ENCODE measurements at places on chromosomes 2 and 18.

- DNase-seq: no peak
Observed at GRCh38 chr2:203781151-203781550, 74.7 kb downstream of the CD28 start.

DNA sequence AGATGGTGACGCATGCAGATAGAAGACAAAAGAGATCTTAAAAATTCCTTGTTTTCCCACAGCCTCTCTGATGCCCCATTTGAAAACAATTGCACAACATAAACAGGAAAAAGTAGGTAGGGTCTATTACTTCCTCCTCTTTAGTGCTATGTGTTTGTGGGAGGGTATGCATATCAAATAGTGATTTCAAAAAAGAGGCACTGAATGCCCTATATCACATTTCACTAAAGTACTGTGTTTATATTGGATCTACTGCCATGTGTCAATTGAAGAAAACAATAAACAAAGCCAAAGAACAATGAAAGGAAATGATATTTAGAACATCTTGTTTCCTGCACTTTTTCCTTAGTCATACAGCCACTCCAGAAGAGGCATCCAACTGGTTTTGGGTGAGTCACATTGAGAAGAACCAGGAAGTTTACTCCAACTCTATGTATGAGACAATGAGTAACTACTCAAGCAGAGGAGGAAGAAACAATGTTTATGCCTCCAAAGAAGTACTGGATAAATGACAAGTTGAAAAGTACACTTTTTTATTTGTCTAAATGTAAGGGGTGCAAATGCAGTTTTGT is 583.6 kb downstream of the FBXO15 start:
- DNase-seq: no peak

DNA sequence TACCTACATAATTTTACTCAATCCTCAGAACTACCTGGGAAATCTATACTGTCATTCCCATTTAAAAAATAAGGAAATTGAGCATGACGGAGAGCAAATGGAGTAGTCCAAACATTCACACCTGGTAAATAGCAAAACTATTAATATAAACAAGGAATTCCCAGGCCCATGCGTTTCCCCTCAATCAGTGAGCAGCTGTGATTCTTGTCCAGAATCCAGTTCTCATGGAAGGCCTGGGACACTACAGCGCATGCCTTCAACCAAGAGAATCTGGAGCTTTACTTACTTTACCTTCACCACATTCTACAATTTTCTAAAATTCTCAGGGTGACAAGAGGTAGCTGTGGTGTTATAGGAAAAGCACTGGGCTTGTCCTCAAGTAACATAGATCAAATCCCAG is 259.0 kb downstream of the LRATD1 start:
- no peak for DNase-seq

- DNase-seq: no peak
Observed at GRCh38 chr18:41809652-41810051, 145.4 kb upstream of the PIK3C3 start.

GRCh38 chr18:9348766-9349165 is 14.2 kb downstream of the TWSG1 start:
- no peak for DNase-seq

DNA sequence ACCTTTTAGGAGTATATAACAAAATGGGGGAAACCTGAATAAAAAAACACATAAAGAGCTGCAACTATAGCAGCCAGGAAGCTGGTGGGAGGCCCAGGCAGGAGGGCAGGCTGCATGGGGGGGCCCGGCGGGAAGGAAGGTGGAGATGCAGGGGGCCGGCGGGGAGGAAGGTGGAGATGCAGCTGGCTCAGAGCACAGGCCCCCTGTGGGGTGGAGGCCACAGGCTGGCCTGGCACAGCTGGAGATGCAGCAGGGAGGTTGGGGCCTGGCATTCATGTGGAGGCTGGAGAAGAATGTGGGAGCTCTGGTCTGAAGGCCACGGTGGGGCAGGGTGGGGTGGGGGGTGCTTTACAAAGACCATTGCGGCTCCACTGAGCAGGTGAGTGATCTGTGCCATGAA is 31.4 kb downstream of the FAM228A start:
- DNase-seq: no peak

- no peak for DNase-seq
Observed at GRCh38 chr2:19356545-19357401, 1.6 kb downstream of the OSR1 start.

DNA sequence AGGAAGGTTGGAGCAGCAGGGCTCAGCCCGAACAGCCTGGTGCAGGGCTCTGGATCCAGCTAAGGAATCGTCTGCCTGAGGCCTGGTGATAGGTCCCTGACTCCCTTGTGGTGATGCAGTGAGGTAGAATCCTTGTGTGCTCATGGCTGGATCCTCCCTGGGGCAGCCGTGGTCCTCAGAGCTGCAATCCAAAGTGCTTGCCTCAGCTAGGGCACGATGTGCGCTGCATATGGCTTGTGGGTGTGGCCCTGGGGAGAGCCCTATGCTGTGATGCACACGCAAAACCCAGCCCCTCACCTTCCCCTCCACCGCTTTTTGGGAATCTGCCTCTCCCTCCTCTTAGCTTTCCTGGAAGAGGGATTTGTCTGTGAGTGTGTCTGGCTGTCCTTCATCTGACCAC is 142.2 kb downstream of the DYSF start:
- DNase-seq: no peak

GRCh38 chr18:50183556-50183955 is 11.4 kb downstream of the MYO5B start:
- DNase-seq: no peak

DNA sequence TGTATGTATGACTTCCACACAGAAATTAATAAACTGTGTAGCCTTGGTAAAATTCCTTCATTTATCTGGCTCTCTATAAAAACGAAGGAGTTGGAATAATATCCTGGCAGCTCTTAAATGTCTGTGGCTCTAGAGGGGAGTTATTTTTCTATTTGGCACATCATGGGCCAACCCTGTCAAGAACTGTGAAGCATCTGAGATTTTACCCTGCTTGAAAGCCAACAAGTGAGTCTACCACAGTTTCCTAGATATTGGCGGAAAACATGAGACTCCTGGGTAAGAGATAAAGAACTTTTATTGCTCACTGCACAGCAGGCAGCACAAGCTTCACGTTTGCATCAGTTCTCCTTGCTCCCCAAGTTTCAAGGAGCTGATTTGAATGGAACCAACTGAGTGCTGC is 346.7 kb upstream of the CYRIA start:
- DNase-seq: no peak

DNA sequence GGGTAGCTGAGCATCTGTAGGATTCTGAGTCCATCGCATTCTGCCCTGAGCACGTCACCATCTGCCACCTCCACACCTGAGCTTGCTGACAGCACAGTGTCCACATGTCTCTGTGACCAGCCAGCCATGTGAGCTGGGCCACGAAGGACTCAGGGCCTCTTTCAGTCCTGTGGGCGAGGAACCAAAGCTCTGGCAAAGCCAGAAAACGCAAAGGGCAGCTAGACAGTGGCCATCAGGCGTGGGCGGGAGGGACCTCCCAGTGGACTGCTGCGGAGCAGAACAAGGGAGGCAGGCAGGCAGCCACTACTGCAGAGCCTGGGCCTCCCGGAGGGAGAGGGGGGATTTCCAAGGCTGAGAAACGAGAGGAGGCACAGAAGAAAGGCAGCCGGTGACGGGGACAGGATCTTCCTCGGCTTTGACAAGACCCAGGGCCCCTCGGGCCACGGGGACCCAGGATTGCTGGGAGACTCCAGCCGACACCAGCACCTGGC is 274.6 kb upstream of the SALL3 start:
- DNase-seq: no peak

- no peak for DNase-seq
Observed at GRCh38 chr2:206361407-206362045, 81.8 kb upstream of the ADAM23 start.

DNA sequence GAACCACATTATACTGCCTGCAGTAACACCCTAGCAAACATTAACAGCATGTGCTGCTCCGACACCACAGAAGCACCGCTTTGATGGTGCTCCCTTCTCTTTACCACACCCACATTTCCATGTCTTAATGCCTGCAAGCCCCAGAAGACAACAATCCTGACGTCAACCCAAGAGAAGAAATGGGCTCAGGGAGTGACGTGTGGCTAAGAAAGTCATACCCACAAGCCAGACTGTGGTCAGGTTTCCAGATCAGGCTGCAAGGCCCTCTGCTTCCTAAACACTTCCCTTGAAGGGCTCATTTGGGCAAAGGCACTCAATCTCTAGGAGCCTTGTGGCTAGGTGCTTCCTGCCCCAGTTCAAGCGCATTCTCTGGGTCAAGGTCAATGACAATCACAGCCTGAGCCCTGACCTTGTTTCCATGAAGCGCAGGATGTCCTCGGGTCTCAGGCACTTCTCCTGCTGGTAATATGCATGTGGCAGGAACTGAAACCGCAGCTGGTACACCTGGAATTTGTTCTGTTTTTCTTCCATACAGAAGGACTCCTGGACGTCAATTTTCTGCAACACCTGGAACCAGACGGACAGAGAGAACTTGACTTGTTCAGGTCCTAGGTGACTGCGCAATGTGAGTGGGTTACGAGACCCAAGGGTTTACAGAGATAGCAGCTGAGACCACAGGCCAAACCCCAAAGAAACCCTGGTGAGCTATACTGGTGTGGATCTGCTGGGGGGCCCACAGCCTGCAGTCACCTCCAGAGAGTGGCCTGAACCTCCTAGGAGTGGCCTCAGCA is 67.2 kb downstream of the POLR1A start:
- no peak for DNase-seq

GRCh38 chr2:237281836-237282306 is 132.1 kb downstream of the COL6A3 start:
- no peak for DNase-seq

GRCh38 chr2:26653207-26654060 is 12.3 kb upstream of the CIB4 start:
- DNase-seq: no peak

GRCh38 chr2:220509096-220509757 is 881.8 kb downstream of the SLC4A3 start:
- no peak for DNase-seq

DNA sequence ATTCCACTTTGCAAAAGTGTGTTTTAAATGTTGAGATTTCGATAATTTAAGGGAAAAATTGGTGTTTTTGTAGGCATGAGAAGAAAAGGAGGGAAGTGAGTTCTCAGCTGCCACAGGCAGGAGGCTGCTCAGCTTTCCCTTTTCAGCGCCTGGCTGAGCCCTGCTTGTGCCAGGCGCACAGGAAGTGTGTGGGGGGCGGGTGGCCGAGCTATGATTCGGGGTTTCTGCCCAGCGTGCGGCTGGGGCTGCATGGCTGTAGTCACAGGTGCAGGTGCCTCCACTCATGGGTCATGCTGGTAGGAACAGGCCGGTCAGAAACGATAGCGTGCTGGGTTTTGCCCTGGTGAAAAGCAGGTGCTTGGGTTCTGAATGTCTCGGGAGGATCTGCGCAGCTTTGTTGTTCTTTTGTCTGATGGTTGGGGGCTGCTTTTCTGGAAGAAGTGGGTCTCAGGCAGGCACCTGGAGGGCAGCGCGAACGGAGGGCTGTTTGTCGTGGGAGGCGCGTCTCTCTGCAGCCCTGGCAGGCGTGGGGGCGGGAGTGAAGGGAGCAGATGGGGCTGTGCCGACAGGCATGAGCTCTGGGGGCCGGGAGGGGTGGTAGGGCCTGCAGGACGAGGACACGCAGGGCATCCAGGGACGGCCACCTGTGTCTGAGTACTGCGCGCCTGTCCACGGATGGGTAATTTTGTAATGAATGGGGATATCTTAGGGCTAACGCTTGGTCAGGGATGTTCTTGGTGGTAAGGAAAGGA is 2.1 kb downstream of the KCNG2 start:
- DNase-seq: no peak

GRCh38 chr2:164498836-164499235 is 122.4 kb downstream of the GRB14 start:
- no peak for DNase-seq

DNA sequence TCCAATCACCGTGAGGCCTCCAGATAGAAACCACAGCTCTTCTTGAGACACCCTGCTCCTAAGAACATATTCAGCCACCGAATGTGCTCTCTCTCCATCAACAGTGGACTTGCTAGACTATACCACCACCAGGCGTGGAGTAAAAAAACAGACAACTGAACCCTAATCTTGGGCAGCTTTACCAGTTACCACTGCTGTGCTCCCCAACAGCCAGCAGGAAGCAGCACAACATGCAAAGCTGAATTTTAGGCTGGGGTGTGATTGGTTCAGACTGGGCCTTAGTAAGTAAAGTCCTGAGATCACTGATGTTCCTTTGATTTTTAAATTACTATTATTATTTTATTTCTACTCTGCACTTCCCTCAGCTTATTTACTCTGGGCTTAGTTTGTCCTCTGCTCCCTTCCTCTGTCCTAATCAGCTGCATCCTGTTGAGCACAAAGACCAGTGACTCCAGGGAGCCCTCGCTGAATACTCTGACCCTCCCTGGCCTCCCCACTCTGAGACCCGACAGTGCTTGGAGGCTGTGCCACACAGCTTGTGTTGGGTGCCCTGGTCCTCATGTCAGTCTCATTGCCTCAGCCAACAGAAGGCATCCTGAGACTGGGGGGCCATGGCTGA is 21.9 kb downstream of the MRPL35 start:
- DNase-seq: peak; percentile 41
